ENCODE measurements at places on chromosomes 5 and 9. TPM values are rescaled to one million over a fixed set of nuclear protein-coding genes. Genes with fewer than 3 reads are reported as not detected.
A peak's percentile ranks its signal among the peaks of the same experiment; 100 is the strongest.

- H3K4me1 ChIP-seq = no peaks in the 10 kb centered on the region
- H3K36me3 ChIP-seq = no peaks in the 10 kb centered on the region
- peaks cover 2% of the 10 kb centered on the region for H3K27me3 ChIP-seq
- no peak overlapping the region for H3K4me3 ChIP-seq
These were observed 19.8 kb downstream of the LECT2 start for GRCh38 chr5:135934939-135935338.

- no peaks in the 10 kb centered on the region for H3K4me1 ChIP-seq
- DNase-seq = no peak
- no peak overlapping the region for H3K27ac ChIP-seq
These were observed 167.6 kb upstream of the MSX2 start for GRCh38 chr5:174556756-174557155.

DNA sequence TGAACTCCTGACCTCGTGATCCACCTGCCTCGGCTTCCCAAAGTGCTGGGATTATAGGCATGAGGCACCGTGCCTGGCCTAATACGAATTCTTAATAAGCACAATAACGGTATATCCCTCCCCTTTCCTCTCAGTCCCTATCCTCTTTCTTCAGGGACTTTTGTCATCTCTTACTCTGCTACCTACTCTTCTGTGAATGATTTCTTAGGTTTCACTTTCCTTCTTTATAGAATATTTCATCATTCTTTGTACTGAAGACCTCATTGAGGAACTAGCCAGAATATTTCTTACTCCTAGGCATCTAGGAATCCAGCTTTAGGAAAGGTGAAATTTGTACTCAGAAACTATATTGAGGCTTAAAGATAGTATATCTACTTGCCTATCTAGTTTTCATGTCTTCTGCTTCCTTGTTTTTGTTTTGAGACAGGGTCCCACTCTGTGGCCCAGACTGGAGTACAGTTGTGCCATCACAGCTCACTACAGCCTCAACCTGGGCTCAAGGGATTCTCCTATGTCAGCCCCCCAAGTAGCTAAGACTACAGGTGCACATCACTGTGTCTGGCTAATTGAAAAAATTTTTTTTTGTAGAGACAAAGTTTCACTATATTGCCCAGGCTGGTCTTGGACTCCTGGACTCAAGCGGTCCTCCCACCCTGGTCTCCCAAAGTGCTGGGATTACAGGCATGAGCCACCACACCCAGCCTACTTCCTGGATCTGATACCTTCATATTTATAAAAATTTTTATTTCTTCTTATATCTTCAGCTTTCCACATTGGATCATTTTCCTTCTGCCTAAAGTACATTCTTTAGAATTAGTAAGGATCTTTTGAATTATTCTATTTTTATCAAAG lies 69.7 kb downstream of the GPBP1 start:
- no peak overlapping the region for H3K4me3 ChIP-seq
- peaks cover 24% of the 10 kb centered on the region for H3K36me3 ChIP-seq
- H3K27me3 ChIP-seq = no peaks in the 10 kb centered on the region
- H3K27ac ChIP-seq = no peak overlapping the region
- no peaks in the 10 kb centered on the region for H3K4me1 ChIP-seq
- no peak for DNase-seq

GRCh38 chr5:398475-399295 lies 44.3 kb upstream of the EXOC3 start:
- no peak overlapping the region for H3K27ac ChIP-seq
- no peaks in the 10 kb centered on the region for H3K27me3 ChIP-seq
- no peak overlapping the region for H3K4me3 ChIP-seq

DNA sequence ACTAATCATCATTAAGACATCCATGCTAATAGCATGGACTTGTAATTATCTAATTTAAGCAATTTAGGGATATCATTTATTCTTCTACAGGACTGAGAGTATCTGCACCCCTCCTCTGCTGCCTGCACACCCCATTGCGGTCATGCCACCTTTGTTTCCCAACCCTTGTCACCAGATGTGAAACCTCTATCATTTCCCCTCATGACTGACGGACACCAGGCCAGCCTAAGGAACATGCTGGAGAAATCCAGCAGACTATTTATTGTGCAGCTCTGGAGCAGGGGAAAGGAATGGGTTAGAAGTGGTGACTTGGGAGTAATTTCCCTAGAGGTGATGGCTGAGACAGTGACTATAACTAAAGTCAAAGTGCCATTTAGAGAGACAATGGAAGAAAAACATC lies 40.7 kb downstream of the UGCG start:
- no peak for DNase-seq
- H3K36me3 ChIP-seq = peaks cover 2% of the 10 kb centered on the region
- H3K4me1 ChIP-seq = peaks cover 7% of the 10 kb centered on the region
- no peak overlapping the region for H3K4me3 ChIP-seq
- H3K27ac ChIP-seq = peak overlapping the region; percentile 51

- H3K4me3 ChIP-seq = no peak within 1 kb of the TSS
- H3K27ac ChIP-seq = no peak within 1 kb of the TSS
- H3K36me3 ChIP-seq = no peaks in the 10 kb centered on the region
- H3K27me3 ChIP-seq = peaks cover 2% of the 10 kb centered on the region
These were observed at the start of gene KCNT1 for GRCh38 chr9:135701959-135702721. Gene KCNT1 (plus strand): TSS chr9:135702185. CDS start chr9:135702259, 74 bp downstream.

- no peaks in the 10 kb centered on the region for H3K27me3 ChIP-seq
- H3K4me3 ChIP-seq = no peak overlapping the region
These were observed 14.2 kb downstream of the SLIT3 start for GRCh38 chr5:169286572-169287300.

DNA sequence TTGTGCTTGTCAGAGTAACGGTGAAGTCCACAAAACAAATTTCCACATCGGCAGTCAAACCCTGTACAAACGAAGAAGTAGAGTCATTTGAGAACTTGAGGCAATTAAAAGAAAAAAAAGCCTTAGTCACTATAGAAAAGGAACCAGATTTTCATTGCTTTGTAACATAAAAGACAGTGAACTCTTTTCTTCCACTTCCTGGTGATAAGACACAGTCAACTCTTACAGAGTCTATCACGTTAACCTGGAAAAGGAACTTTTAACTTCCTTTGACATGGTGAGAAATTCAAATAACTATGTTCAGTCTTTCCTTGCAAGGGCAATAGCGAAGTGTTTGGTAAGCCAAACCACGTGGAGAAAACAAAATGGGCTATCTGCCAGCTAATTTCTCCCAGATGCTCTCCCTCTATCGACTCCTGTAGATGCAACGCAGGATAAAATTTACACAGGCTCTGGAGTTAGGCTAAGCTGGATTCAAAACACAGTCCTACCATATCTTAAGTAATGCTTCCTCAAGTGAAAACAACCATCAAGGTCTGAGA lies 8.9 kb downstream of the ZFAND5 start:
- H3K4me1 ChIP-seq = peaks cover 59% of the 10 kb centered on the region
- DNase-seq = no peak
- peaks cover 67% of the 10 kb centered on the region for H3K36me3 ChIP-seq
- H3K27ac ChIP-seq = no peak overlapping the region
- no peak overlapping the region for H3K4me3 ChIP-seq

Gene HTR1A
- not detected for total RNA-seq

Gene ARID3C
- total RNA-seq = not detected

Gene CA9
- 0.85 TPM for total RNA-seq

Gene IFNB1
- not detected for total RNA-seq
